AG09319 (cell line): ENCODE measurements at places on chromosomes 2 and 18.

GRCh38 chr2:188964976-188965546 lies 9.1 kb upstream of the COL3A1 start:
- no peak for DNase-seq

DNA sequence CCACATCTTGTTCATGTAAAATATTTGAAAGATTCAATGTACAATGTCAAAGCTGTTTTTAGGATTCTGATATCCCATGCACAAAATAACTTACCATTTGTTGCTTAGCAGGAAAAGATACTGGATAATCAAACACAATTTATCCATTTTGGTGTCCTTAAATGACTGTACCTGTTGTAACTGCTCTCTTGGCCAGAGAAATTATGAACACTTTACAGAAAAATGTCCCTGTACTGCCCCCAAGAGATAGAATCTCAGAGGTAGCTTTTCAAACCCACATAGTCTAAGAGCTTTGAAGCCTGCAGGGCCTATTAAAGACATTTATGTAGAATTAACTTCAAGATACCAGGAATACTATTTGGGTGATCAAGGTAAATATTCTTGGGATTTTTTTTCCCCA lies 12.2 kb upstream of the ME2 start:
- DNase-seq: no peak

DNA sequence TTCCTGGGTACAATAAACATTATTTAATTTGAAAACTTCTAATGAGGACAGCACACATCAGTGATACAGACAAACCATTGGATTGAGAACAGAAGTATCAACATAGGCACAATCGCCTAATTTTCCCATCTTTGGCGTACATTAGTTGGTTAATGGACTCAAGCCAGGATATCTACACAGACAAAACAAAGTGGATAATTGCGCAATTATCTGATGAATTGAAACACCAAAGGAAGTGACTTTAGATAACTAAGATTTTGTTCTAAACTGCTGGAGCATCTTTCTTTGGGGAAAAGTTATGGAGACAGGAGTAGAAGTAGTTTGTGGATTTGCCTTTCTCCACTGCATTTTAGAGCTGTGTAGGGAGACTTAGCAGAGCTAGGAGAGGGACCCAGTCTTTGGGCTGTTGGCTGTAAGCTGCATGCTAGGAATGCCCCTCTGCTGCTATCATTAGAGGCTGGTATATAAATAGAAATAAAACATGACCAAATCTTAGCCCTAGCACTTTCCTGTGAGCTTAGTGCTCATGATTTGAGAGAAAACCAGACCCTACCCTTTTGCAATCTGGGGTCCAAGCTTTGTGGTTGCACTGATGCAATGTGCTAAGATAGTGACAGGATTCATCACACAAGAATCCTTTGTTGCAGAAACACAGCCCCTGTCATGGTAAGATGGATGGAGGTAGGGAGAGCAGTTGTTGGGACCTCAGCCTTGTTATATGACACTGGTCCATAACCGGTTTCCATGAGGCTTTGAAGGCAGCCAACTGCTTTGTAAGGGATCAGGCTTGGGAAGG lies 264.5 kb upstream of the PIK3C3 start:
- DNase-seq: no peak

DNA sequence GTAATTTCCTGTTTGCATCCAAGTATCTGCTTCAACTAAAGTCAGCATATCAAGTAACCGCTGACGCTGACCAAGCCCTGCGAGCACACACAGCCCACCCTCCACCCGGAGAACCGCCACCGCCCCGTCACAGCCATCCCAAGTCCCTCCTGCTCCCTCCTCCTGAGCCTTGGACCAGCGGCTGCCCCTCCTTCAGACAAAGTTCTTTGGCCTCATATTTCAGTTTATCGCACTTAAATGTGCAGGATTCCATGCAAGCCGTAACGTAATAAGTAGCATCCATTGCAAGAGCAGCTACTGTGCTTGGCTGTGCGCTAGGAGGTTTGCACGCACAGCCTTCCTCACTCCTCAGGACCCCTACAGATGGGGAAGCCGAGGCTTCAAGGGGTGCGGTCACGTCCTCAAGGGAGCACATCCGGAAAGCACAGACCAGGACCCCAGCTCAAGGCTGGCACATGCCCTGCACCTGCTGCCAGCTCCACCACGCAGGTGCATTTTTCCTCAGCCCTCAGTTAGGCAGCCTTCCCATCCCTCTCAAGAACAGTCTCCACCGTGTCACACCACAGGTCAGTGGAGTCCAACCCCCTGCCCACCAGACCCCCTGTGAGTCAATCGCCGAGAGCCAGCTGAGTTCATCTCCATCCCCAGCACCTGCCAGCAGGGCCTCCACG lies 17.1 kb downstream of the PXDN start:
- no peak for DNase-seq

DNA sequence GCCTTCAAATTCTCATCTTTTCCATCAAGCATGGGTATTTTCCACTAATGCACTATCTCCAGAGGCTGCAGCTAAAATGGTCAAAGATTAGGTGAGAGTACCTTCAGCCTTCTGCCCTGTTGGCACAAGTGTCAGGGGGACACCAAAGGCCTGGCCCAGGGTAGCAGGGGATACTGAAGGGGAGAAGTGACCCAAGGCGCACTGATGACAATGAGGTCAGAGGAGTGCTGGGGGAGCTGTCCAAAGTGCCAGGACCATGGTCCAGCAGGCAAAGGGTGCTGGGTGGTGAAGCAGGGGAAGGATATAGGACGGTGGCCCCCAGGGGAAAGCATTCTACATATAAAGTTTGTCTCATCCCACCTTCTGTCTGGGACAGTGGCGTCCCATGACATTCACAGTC lies 303.4 kb downstream of the SMAD2 start:
- DNase-seq: no peak

DNA sequence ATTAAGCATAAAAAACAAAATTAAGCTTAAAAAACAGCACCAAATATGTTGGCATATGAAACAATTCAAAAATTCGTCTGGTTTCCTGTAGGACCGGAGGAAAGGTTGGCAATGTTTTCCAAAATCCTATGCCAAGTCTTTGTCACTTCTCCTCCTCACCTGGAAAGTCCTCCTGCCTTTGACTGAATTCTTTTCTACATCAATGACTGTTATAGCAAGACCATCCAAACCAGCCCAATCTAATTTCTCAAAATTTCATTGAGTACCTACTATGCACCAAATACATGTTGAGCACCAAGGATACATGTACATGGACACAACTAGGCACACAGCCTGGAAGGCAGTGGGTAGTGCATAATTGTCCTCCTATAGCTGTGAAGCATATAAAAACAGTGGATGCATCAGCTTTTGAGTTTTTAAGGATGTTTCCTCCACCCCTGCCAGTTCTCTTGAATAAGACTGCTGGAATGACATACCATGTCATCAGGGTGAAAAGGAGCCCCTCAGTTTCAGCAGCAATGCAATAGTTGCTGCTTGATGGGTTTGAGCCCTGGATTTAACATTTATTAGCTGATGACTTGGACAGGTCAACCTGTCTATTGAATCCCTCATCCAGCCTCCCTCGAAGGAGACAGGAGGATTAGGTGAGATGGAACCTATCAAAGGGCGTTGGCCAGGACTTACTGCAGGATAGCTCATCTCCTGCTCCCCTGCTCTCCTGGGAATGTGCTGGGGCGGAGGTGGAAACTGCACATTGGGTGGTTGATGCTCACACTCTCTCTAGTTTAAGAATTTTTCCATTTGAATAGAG lies 4.5 kb downstream of the FABP1 start:
- no peak for DNase-seq

DNA sequence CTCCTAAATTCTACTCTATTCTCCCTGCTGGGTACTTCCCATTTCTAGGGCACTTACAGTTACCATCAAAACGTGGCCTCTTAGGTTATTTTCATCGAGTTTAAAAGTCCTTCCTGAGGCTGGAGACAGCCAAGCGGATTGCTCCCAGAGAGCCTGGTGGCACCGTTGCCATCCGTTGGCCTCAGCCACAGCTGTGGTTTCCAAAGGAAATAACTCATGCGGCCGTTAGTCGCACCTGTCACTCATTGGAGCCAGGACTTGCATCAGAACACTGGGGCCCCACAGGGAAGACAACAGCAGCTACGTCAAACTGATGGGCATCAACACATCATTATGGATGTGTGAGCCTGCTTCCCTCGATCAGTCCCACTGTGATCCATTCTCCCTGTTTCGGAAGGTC lies 453.4 kb downstream of the BCL11A start:
- no peak for DNase-seq

DNA sequence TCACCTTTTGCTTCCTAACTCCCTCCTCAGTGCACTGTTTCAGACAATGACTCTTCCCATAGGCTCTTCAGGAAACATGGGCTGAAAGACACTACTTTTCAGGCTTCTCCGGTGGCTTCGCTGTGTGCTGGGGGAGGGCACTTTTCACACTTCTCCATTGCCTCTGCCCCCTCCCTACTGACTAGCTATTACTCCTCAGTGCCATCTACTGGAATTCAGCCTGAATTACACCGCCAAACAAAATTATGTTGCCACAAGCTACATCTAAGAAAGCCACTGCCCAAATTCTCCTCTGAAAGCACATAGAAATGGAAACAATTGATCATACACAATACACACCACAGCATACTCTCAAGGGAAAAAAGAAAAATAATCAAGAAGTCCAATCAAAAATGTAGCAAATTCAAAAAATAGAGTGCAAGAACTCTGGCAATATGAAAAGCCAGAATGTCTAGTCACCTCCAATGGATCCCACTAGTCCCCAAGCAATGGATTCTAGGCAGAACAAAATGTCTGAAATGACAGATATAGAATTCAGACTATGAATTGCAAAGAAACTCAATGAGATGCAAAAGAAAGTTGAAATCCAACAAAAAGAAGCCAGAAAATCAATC lies 1139.4 kb upstream of the GYPC start:
- no peak for DNase-seq

DNA sequence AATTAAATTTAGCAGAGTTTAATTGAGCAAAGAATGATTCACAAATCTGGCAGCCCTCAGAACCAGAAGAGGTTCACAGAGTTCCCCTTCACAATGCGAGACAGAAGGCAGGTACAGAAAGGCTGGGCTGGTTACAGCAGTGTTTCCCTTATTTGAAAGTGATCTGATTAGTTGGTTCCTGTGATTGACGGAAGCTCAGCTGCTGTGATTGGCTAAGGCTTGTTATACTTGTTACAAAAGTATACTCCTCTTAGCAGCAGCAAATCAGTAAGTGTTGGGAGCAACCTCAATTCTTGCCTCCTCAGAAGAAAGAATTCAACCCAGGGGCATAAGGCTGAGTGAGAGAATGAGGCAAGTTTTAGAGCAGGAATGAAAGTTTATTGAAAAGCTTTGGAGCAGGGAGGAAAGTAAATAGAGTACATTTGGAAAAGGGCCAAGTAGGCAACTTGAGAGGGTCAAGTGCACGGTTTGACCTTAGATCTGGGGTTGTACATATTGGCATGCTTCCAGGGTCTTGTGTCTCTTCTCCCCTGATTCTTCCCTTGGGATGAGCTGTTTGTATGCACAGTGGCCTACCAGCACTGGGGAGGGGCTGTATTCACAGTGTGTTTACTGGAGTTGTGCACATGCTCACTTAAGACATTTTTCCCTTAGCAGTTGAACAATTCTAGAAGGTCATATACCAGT lies 431.8 kb upstream of the RAB12 start:
- DNase-seq: no peak

DNA sequence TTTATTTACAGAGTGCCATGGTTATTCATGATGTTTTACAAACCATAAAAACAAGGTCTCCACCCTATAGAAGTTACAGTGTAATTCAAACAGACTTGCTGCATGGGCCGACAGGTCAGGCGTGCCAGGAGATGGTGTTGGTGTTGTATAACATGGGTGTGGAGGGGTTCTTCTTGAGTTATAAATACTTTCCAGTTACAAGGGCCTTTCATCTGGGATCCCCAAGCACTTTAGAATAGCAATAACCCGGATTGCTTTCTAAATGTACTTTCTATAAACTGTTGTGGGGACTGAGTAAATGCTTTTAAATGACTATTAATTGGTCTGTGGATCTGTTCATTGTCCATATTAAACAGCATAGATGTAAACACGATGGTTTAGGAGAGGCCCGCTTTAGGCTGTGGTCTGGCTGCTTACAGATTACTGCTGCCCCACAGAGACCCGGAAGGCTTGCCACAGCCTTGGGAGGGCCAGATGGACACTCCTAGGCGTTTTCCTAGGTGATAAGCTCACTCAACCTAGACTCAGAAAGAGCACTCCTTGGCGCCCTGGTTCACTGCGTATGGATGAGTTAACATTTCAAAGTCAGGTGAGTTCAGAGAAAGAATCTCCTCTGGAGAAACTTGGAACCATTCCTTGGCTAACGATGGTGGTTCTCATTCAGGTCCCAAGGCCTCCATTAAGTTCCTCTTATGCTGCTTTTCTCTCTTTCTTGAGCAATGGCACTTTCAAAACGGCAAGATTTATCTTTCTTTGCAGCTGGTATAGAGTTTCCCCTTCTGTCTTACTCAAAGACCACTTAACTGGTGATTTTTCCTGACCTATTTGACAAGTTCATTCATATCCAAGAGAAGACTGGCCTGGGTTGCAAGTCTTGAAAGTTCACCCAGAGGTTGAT lies 3.6 kb upstream of the KIAA2012 start:
- DNase-seq: no peak

DNA sequence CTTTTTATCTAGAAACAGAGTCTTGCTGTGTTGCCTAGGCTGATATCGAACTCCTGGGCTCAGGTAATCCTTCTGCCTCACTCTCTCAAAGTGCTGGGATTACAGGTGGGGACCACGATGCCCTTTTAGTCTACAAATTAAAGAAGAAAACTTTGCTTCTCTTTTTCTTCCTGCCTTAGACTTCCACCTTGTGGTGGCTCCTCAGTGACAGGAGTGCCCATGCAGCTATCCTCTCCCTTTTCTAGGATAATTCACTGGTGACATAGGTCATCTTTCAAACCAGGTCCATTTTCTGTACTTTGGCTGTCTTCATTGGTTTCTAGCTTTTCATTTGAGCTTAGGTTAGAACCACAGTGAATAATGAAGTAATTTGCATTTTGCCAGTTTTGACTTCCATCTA lies 13.6 kb downstream of the DCAF17 start:
- no peak for DNase-seq

- DNase-seq: no peak
Observed at GRCh38 chr2:225052703-225053102, 10.4 kb upstream of the DOCK10 start.

GRCh38 chr2:73746015-73746876 lies 9.1 kb upstream of the TPRKB start:
- DNase-seq: no peak

- no peak for DNase-seq
Observed at GRCh38 chr2:138762533-138762932, 17.7 kb downstream of the NXPH2 start.

DNA sequence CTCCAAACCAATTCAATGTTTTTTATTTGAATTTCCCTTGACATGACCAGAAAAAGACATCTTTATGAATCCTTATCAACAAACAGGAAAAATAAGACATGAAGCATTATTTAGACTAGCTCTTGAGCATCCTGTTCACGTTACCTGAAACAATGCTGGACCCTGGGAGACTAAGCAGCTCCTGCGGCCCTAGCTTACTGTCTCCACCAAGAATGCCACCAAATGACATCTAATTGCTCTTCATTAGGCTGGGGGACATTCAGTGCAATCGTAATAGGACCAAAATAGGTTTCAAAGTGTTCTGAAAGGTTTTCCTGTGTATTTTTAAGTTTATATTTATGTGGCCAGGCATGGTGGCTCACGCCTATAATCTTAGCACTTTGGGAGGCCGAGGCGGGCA lies 25.5 kb downstream of the NFE2L2 start:
- no peak for DNase-seq
